ENCODE measurements at places on chromosomes 4 and X.

DNA sequence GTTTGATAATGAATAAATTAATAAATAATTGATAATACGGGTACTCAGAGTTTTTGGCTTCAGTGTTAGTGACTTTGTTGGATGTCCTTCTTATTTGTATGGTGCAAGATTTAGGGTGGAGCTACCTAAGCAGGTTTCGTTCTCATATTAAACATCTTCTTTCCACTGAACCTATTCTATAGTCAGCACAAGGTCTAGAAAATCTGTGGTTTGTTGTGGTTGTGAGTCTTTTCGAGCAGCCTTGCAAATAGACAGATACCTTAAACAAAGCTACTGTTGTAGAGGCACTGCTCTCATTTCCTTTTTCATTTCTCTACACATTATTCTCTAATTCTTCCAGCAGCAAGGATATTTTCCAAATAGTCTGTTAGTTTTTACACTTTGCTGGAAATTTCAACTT, 38.1 kb upstream of the SPANXD start:
- DNase-seq, result no peak

- DNase-seq, result no peak
These were observed 124.2 kb downstream of the ARHGAP6 start for GRCh38 chrX:11541510-11541909.

DNA sequence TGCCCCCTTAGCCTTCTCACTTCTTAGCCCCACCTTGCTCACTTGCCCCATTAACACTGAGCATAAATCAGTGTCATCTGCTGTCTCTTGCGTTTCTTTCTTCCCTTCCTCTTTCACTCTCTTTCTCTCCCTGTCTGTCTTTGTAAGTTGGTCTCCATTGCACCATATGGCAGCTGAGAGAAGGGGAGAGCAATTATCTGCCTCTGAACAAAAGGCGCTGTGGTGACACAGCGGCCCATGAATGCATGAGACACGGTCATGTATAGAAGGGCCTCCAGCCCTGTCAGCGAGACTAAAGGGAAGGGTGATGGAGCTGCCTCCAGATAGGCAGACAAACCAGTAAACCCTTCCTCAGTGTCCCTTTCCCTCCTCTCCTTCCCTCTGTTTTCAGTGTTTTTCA, 88.8 kb upstream of the PCDH18 start:
- DNase-seq, result no peak

DNA sequence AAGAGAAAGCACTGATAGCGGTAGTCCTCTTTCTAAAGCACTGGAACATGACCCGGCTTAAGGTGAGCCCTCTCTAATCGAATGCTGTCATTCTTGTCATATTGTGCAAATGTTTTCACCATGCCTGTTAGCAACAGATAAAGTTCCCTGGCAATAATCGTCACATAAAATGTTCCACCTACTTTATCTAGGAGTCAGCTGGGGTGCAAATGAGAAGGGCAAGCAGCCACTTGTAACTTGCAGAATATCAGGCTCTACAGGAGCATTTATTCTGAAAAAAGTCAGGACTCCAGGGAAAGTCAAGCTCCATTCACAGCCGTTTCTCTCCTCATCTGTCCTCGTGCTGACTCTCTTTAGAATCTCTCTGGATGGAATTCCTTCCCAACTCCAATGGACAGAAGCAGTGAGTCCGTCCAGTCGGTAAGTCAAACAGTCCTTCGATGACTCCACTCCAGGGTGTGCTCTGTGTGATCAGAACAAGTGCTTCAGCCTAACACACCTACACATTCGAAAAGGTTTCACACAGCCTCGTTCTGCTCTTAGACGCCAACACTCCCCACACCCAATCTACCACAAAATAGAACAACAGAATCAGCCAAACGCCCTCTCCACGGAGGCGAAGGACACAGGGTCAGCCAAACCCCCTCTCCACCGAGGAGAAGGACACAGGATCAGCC, 101.7 kb upstream of the FRG1 start:
- DNase-seq, result no peak

GRCh38 chr4:87555773-87556619, 26.8 kb upstream of the SPARCL1 start:
- DNase-seq, result no peak

- no peak for DNase-seq
These were observed 36.8 kb downstream of the SRPX2 start for GRCh38 chrX:100680756-100681155.

- no peak for DNase-seq
These were observed 93.5 kb upstream of the DDX3X start for GRCh38 chrX:41240509-41240908.

GRCh38 chrX:74536832-74537371, 77.5 kb downstream of the RLIM start:
- no peak for DNase-seq

GRCh38 chr4:165204462-165204830, 2.9 kb upstream of the KLHL2 start:
- no peak for DNase-seq

DNA sequence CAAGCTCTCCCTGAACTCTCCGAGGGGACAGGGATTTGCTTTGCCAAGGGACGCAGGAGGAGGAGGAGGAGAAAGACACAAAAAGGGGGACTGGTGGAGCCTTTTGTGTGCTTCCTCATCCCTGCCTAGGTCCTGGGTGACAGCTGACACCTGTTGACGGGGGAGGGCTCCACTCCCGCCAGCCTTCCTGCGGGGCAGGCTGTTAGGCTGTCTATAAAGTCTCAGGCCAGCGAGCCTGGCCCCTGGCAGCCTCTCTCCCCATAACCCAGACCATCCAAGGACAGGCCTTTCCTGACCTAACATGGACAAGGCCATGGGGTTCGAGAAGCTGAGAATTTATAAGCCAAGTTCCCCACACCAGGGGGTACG, 832 bp upstream of the EVC2 start:
- DNase-seq, result no peak

GRCh38 chrX:146863566-146863965, 49.0 kb upstream of the CXorf51A start:
- no peak for DNase-seq

- no peak for DNase-seq
These were observed 586.6 kb downstream of the TLL1 start for GRCh38 chr4:166459621-166460020.

GRCh38 chr4:73706811-73707210, 33.6 kb upstream of the CXCL8 start:
- no peak for DNase-seq

DNA sequence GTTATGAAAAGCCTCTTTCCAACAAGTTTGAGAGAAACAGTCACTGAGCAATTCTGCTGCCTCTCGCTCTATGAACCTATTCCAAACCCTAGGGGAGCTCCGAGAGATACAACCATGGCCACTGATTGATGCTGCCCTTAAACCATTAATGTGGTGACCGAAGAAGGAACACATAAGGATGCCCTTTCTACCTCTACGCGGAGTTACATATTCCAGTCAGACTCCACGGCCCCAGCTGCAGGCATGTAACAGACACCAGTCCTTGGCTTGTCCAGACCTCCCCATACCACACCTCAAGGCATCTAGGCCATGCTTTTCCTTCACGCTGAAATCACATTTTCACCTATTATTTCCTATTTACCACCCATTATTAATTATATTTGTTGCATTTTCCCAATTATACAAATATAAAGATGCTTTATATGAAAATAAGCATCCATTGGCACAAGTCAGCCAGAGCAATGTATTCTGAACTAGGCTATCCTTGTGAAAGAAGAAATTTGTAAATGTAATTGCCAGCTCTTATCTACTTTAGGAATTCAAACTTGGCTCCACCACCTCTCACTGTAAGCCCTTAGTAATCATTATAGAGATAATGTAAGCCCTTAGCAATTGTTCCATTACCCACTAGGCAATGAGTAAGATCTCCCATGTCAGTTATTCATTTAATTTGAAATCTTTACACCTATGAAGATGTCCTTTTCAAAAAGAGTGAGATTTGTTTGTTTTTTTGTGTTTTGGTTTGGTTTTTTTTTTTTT, 338.4 kb downstream of the NR3C2 start:
- no peak for DNase-seq

GRCh38 chr4:37909332-37910090, 18.6 kb downstream of the TBC1D1 start:
- no peak for DNase-seq

- DNase-seq, result no peak
These were observed 52.0 kb upstream of the HS3ST1 start for GRCh38 chr4:11480683-11481082.

DNA sequence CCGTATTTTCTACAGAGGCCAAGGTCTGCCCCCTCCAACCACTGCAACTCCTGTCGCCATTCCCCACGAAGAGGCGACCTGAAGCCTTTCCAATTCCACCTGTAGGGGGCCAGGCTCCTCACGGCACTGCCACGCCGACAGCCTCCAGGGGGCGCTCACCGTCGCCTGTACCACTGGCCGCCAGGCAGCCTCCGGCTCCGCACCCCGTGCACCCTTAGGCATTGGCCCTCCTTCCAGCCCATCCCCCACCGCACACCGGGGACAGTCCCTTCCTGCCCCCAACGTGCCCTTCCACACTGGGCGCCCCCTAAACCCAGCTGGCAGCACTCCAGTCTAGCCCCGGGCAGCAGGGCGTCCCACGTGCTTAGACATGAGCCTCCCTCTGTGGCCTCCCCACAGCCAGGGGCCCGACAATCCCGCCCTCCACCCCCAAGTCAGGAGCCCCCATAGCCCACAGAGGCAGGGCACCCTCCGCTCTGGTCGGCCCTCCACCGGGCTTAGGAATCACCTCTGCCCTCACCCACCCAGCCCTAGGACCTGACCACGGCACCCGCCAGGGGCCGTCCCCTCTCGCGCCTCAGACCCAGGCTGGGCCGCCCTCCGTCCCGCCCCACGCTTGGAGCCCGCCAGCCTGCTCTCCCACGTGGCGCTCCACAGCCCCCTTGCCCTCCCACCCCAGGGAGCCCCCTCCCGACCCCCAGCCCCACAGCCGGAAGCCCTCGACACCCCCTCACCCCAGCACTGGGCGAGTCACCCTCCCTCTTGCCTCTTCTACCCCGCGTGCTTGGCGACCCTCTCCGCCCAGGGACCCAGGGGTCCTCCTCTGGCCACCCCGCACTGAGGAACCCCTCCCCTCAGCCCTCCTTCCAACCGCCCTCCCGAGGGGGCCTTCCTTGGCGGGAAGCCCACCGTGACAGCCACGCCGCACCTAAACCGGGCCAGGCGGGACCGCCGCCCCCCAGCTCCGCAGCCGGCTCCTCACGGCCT, 711 bp downstream of the PNMA6E start:
- peak; percentile 48 for DNase-seq

DNA sequence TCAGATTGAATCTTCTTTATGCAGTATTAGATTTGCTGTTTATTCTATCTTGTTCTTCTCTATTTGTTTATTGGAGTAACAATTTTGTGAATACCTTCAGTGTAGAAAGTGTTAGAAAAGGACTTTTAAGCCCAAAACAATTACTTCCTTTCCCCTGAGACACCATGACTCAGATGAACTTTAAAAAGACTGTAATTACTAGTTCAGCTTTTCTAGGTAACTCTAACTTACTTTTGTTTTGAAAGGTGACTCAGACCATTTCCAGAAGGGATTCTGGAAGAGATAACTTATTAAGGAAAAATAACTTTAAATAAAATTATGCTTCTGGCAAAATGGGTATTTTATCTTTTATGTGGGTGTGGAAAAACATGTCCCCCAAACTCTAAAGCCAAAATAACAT, 561.5 kb upstream of the PCDH10 start:
- DNase-seq, result no peak

DNA sequence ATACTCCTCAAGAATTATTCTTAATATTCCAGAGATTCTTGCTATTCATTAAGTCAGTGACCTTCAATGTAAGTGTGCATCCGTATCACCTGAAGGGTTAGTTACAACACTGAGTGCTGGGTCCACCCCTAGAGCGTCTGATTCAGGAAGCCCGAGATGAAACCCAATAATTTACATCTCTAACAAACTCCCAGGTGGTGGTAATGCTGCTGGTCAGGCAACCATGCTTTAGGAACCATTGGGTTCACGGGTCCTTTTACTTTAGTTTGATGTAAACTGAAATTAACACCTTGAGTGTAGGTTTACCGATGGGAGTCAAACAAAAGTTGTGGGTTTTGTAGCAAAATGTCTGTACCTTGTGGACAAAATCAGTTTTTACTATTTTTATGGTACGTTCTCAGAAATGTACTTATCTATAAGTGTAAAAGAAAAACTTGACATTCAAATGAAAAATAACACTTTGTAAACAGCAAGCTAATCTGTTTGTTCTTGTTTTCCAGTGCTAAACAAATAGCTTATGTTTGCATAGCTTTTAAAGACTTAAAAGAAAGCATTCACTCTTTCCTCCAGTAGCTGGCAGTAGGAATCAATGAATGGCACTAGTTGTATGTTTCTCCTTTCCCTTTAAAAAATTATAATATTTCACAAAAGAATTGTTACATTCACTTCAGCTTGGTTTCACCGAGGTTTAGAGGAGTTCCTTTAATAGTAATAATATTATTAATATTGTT, 32.7 kb downstream of the ACE2 start:
- DNase-seq, result no peak

GRCh38 chr4:2793586-2794485, 951 bp downstream of the SH3BP2 start:
- DNase-seq, result no peak

- no peak for DNase-seq
These were observed 779.3 kb downstream of the NLGN4X start for GRCh38 chrX:5449323-5449722.

GRCh38 chrX:14616836-14617235, 87.5 kb downstream of the GLRA2 start:
- DNase-seq, result no peak

DNA sequence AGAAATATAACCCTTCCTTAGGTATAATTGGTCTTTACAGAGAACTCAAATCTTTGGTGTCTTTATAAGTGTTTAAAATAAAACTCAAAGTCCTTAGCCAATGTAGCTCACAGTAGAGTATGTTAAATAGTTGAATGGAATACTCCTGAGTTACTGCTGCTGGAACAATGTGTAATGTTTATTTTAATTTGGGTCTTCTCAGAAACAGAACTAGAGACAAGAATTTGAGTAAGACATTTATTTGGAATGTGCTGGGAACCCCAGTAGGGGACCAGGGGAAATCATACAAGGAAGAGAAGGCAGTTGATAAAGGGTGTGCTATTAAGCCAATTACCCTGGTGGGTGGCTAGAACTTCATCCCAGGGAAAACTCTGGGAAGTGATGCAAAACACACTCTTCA, 240.4 kb upstream of the LDB2 start:
- DNase-seq, result no peak

- no peak for DNase-seq
These were observed 134.5 kb upstream of the NLGN4X start for GRCh38 chrX:6363188-6363587.

DNA sequence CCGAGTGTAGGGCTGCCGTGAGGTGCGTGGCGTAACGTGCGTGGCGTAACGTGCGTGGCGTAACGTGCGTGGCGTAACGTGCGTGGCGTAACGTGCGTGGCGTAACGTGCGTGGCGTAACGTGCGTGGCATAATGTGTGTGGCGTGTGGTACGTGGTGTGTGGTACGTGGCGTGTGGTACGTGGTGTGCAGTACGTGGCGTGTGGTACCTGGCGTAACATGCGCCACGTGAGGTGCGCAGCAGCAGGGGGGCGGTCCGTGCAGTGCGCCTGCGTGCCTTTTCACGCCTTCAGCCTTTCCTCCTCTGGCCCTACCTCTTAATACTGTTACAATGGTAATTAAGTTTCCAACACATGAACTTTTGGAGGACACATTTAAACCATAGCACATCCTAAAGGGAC, at the start of gene TFDP3:
TFDP3 (minus strand) TSS at position 26 of the 400 bp plus-strand sequence. CDS start 95 bp downstream, outside the sequence.
- DNase-seq, result no peak

All from activated CD4-positive, alpha-beta T cell treated with anti-CD3 and anti-CD28 coated beads, Interleukin-2, amount 50 U/mL, for 1 hour (primary cell).